ENCODE measurements at places on chromosomes 1 and 21. TPM values are rescaled to one million over a fixed set of nuclear protein-coding genes. Genes with fewer than 3 reads are reported as not detected.

GRCh38 chr1:153985341-153985912 lies 712 bp downstream of the RAB13 start:
- H3K36me3 ChIP-seq, result no peaks in the 10 kb centered on the region
- peaks cover 32% of the 10 kb centered on the region for H3K4me1 ChIP-seq
- DNase-seq, result no peak
- H3K27ac ChIP-seq, result no peak overlapping the region

Gene CHI3L1
- not detected for total RNA-seq

- H3K4me3 ChIP-seq, result no peak overlapping the region
- DNase-seq, result no peak
- no peak overlapping the region for H3K27ac ChIP-seq
- no peaks in the 10 kb centered on the region for H3K36me3 ChIP-seq
Measured at GRCh38 chr1:111361761-111362160, 65.8 kb downstream of the OVGP1 start.

DNA sequence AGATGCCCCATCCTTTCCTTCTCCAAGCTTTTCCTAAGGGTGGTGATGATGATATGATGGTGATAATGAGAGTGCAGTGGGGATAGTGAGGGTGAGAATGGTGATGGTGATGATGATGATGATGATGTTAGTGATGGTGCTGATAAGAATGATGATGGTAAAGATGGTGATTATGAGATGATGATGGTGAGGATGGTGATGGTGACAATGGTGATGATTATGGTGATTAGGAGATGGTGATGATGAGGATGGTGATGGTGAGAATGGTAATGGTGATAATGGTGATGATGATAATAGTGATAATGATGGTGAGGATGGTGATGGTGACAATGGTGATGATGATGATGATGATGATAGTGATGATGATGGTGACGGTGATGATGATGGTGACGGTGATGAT lies 4.0 kb downstream of the BSND start:
- DNase-seq, result no peak
- H3K27ac ChIP-seq, result no peak overlapping the region
- H3K36me3 ChIP-seq, result no peaks in the 10 kb centered on the region

Gene GCSAML
- not detected for total RNA-seq
